Stimulated activated CD4-positive, alpha-beta T cell treated with anti-CD3 and anti-CD28 coated beads, Interleukin-2, amount 100 ng/mL, for 24 hours (primary cell): ENCODE measurements at places on chromosomes 13 and 19.

DNA sequence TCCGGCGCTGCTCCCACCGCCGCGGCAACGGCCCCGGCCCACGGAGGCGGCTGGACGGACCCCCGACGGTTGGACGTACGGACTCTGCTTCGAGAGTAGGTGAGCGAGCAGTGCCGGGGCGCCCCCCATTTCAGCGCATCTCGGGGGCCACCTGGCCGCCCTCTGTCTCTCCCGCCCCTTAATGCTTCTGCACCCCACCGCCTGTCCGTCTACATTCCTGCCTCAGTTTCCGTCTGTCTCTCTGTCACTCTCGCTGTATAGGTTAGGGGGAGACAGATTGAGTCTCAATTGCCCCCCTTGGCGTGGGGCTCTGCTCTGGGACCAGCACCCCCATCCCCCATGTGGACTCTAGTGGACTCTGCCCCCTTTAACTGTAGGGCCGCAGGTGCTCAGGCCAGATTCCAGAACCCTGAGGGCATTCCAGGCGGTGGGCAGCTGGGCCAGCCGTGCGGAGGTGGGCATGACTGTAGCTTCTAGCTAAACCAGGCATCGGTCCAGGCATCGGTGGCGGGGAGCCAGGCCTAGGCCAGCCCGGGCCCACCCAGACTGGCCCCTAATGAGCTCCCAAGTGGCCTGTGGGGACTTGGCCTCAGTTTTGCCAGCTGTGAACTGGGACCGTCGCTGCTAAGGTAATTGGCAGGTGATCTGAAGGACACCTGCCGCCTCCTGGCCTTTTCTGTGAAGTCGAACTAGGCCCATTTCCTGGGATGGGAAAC, 373 bp downstream of the TNFAIP8L1 start:
- DNase-seq = no peak

- no peak for DNase-seq
Measured at GRCh38 chr19:16258440-16258903, 60.8 kb downstream of the AP1M1 start.

GRCh38 chr13:71213252-71213821, 653.7 kb downstream of the DACH1 start:
- DNase-seq = no peak

DNA sequence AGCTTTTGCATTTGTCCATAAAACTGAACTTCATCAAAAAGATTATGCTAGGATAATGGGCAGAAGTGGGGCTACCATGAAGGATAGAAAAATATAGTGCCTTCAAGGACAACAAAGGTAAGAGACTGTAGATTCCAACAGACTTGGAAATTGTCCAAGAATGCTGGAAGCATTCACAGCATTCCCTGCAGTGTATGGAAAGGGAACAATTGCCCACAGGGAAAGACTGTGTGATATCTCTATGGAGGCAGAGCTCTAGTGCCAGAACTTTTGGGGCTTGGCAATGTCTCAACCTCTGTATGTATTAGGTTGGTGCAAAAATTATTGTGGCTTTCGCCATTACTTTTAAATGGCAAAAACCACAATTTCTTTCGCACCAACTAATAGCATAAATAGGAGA, 1598.8 kb upstream of the MIR17HG start:
- DNase-seq = no peak

DNA sequence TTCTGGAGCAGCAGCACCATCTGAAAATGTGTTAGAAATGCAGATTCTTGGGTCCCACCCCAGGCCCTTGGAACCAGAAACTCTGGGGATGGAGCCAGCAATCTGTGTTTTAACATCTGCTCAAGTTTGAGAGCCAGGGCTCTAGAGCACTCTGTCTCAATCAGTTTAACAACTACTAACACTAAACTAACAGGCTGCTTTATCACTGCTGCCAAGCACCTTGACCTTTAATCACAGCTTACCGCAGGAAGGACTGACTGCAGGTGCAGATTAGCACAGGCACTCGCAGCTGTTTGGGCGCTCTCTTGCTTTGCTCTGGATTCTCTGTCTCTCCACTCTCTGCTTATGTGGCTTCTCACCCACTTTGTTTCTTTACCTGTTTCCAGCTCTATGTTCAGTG, 163.5 kb downstream of the MTUS2 start:
- DNase-seq = no peak

GRCh38 chr19:3284759-3285646, 60.5 kb downstream of the CELF5 start:
- peak; percentile 72 for DNase-seq

DNA sequence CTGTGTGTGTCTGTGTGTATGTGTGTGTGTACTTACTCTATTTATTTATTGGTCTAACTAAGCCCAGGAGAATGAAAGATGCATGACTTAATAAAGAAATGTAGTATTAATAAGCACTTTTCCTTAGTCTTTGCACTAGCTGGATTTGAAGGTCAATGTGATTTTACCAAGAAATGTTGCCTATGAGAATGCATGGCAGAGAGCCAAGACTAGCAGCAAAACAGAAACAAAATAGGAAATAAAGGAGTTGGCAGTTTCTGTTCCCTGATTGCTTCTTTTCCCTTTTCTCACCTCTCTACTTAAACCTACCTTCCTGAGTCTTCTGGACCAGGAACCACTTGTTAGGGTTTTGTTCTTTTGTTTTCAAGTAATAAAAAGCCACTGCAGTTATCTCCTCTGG, 286.1 kb downstream of the KCTD12 start:
- no peak for DNase-seq

DNA sequence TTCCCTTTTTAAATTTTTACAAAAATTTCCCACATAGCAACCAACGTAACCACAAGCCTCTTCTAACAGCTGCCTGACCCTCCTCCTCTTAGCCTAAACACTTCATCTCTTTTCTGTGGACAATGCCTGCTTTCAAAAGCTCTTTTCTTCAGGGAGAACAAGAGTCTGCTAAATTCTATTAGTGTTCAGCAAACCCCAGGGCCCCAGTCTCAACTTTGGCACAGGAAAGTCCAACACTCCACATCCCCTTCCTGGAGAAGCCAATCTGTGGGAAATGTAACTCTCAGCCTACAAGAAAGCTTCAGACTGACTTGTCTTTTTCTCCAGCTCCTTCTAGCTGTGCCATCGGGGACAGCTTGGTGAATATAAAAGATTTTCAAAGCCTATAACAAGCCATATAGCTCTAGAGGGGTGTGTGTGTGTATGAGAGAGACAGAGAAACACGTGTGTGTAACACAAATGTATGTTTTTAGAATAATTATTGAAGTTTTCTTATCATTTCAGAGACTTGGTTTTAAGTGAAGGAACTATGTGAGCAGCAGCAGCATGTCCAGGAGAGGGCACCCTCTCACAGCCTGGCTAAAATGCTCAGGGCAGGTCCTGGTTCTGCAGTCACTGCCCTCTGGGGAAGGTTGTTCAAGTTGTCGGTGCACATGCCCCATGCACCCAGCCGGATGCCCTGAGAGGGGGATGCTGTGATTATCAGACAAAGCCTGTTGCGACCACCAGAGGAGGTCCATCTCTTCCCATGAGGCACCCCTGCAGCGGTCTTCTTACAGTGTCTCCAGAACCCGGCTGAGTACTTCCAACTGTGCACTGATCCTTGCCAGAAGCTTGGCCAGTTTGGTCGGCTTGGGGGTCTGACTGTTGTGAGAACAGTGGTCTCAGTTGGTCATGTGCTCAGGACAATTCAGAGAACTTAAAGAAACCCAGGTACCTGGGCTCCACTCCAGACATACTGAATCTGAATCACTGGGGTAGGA, 34.4 kb downstream of the CCDC70 start:
- peak; percentile 52 for DNase-seq

GRCh38 chr13:112056284-112056727, 10.6 kb upstream of the SOX1 start:
- DNase-seq = no peak

DNA sequence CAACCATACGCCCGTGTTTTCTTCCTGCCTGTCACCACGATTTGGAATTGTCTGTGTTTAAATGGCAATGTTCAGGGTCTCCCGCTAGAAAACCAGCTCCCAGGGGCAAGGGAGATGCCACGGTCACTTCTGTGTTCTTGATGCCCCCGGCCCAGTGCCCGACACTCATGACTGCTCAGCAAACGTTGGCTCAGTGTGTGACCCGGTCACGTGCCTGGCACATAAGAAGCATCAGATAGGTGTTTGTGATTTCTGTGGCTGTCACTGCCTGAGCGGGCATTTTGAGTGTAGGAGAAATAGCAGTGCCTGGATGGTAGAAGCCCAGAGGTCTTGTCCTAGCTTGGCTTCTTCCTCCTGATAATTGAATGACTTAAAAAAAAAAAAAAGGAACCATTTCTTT, 15.5 kb downstream of the HDGFL2 start:
- no peak for DNase-seq

DNA sequence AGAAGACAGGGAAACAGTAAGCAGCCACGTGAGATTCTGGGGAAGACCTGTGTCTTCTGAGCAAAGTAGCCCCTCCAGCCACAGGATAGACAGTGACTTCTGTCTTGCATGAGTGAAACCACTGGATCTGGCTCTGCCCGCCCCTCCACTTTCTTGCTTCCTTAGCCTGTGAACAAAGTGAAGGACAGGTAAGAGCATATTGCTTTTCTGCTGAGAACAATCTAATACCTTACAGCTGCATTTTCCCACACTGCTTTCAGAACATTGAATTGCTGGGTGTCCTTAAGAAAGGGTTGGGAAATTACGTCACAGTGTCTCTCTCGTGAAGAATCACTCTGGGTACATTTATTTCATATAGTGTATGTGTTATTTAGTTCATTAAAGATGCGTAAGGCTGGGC, 11.1 kb downstream of the SLC25A15 start:
- no peak for DNase-seq

GRCh38 chr19:14370169-14370939, 10.9 kb upstream of the ADGRE5 start:
- DNase-seq = peak; percentile 58

DNA sequence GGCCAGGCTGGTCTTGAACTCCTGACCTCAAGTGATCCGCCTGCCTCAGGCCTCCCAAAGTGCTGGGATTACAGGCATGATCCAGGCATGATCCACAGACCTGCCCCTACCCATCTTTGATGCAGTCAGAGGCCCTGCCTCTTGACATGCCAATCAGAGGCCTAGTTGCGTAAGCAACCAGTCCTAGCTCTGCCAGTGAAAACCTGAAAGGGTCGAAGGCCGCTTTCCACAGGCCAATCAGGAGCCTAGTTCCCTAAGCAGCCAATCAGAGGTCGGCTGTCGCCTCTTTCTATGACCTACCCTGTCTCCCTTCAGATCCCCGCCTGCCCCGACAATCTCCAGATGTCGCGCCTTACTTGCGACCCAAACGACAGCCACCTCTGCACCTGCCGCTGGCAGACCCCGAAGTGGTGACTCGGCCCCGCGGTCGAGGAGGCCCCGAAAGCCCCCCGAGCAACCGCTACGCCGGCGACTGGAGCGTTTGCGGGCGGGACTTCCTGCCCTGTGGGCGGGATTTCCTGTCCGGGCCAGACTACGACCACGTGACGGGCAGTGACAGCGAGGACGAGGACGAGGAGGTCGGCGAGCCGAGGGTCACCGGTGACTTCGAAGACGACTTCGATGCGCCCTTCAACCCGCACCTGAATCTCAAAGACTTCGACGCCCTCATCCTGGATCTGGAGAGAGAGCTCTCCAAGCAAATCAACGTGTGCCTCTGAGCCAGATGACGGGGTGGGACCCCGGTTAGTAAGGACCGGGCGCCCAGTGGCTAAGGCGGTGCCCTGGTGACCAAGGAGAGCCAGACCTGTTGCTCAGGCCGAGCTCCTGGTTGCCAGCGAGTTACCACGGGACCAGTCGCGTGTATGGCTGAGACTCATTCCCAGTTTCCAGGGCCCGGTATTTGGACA, 6.3 kb downstream of the SYDE1 start:
- no peak for DNase-seq

- peak; percentile 8 for DNase-seq
Measured at GRCh38 chr19:52992109-52993004, 21.4 kb upstream of the ERVV-1 start.

- DNase-seq = no peak
Measured at GRCh38 chr19:10019246-10019645, 6.0 kb downstream of the RDH8 start.

DNA sequence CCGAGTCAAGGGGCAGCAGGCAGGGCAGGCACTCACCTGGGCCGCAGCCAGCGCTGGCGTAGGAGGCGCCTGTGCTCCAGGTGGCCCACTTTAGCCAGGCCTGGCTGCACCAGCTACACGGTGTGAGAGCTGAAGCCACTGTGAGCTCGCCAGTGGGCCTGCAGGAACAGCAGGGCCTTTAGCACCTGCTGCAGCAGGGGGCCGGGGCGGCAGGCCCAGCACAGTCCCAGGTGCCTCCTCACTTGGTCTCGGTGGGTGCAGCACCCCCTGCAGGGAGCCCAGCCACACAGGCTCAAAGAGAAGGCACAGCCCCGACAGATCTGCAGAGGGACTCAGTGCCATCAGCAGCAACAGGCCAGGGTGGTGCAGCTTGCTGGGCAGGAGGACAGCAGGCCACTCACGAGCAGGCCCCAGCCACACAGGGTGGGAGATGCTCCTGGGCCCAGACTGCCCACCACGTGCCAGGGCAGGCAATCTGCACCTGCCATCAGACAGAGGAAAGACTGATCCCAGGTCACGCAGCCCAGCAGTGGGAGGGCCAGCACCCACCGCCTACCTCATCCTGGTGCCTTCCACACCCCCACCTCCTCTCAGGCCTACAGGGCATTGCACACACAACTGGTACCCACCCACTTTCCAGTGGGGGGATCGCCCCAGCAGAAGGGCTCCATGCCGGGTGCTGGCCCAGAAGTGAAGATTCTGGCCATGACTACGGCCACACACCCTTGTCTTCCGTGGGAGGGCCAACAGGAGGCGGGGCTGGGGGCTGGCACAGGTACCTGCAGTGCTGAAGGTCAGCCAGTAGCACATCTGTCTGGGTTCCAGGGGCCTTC, 15.8 kb downstream of the ARHGAP33 start:
- DNase-seq = no peak
